ENCODE measurements at places on chromosomes 13 and 19.

DNA sequence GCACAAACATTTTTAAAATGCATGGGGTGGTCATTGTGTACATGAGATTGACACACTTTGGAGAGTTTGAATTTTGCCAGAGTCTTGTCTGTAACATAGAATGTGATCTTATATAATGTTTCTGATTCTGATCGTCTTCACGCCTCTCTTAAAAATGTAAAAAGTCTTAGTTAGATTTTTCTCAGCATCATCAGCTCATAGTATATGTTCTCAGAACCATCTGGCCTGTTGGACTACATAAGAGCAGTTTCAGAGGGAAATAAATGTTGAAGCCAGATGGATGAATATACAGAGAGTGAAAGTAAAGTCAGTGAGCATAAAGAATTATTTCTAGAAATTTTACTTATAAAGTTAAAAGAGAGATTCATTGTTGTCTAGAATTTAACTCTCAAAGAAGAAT, 789.9 kb upstream of the MIR17HG start:
- no peak for DNase-seq

DNA sequence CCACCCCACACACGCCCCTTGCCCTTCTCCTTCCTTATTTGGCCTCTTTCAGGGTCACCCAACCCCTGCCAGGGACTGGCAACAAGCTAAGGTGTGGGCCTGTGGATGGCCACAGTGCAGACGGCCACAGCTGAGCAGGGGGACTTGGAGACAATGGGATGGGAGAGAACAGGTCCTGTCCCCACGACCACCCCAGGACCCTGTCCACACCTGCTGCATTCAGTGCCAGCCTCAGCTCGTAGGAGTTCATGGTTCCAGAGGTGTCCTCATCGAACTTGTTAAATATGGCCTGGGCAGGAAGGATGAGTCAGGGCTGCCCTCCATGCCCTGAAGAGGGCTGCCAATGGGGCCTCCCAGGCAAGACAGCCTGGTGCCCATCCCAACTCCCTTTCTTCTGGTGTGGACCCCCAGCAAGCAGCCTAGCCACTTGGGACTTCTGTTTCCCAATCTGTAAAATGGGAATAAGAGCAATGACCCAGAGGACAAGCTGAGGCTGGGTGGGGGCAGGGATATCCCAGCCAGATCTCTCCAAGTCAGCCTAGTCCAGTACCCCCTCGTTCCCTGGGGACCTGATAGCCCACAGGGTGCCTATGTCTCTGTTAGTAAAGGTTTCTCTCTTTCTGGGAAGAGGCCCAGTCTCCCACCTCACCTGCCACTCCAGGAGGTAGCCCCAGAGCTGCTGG, 10.6 kb downstream of the CAPN12 start:
- DNase-seq: peak; percentile 3

DNA sequence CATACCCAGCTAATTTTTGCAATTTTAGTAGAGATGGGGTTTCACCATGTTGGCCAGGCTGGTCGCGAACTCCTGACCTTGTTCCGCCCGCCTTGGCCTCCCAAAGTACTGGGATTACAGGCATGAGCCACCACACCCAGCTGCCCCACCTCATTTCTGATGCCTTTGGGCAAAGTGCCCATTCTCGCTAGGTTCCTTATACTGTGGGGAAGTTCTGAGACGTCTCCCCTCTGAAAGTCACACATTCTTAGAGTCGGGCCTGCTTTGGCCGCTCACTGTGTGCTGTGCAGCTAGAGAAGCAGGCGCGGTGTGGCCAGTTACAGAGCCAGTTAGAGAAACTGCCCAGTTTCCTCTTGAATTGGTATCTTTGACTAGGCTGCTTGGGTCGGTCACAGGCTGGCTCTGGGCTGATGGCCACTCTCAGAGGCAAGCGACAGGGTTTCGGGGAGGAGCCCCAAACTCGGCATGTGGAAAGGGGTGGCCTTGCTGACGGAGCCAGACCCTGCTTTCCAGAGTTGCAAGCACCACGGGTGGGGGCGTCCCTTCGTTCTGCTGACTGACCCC, 18.0 kb downstream of the PRAM1 start:
- no peak for DNase-seq

GRCh38 chr13:100594731-100595130, 6.1 kb upstream of the GGACT start:
- no peak for DNase-seq

DNA sequence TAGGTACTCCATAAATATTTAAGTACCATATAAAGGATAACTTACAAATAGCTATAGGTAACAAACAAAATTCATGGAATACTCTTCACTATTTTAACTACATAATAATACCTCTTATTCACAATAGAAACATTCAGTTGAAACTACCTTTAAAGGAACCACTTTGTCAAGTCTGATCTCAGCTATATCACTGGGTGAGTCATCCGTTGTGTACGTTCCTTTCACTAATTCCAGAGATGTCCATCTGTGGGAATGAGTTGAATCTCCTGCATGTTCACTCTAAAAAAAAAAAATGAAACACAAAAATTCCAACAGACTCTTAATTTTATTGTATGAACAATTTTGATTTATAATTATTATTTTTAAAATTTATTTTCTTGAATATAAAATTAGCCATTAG, 149.4 kb upstream of the FBXL3 start:
- DNase-seq: no peak

DNA sequence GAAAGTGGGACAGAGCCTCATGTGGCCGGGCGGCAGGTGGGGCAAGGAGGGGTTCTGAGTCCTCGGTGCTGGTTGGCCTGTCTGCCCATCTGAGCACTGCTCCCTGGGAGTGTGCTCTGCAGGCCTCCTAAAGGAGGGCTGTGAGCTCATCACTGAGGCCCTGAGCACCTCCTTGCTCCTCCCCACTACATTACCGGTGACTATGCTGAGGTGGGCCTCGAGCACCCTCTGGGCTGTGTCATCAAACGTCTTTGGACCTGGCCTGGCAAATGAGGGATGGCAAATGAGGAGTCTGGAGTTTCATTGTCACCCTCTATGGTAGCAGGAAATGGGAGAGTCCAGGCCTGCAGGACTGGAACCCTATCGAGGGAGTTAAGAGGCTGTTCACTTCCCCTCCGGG, 38.8 kb upstream of the ZNF429 start:
- no peak for DNase-seq

DNA sequence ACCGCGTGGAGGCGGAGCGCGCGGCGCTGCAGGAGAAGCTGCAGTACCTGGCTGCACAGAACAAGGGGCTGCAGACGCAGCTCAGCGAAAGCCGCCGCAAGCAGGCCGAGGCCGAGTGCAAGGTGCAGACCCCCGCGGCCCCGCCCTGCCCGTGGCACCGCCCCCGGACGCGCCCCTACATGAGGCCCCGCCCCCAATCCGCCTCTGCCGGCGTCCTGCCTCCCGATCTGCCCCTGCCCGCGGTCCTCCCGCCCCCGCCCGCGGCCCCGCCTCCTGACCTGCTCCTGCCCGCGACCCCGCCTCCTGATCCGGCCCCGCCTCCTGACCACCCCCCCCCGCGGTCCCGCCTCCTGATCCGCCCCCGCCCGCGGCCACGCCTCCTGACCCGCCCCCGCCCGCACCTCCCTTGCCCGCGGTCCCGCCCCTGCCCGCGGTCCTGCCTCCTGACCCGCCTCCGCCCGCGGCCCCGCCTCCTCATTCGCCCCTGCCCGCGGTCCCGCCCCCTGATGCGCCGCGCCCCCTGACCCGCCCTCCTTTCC, 11.7 kb downstream of the PRR36 start:
- DNase-seq: no peak

DNA sequence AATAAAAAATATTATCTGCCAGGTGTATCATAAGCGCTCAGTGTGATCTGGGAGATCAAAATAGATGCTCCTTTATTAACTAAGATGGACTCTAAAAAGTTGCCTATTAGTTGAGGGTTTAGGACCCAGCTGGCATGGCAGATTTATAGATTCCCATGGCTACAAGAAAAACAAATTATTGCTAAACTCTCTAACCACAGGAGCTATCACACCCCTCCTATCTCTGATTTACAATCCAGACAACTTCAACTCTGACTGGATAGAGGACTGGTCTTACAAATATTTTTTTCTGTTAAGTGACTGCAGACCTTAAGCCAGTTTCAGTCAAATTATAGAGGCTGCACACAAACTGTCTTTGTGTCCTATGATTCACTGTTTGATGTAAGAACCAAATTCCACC, 45.4 kb upstream of the MYCBP2 start:
- DNase-seq: no peak

DNA sequence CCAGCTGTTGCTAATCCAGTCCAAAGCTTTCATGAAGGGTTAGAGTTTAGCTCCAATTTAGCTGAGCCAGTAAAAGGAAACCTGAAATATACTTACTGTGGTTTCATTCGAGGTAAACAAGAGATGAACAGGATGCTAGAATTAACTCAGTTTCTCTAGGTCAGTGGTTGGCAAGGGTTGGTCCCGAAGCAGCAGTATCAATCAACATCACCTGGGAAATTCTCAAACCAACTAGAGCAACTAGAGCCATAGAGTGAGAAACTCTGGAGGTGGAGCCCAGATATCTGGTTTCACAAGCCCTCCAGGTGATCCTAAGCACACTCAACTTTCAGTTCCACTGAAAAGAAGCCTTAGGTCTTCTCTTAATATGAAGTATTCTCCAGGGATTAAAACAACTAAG, 376.7 kb downstream of the OXGR1 start:
- no peak for DNase-seq

GRCh38 chr19:1780272-1780958, 27.1 kb downstream of the ONECUT3 start:
- DNase-seq: no peak

DNA sequence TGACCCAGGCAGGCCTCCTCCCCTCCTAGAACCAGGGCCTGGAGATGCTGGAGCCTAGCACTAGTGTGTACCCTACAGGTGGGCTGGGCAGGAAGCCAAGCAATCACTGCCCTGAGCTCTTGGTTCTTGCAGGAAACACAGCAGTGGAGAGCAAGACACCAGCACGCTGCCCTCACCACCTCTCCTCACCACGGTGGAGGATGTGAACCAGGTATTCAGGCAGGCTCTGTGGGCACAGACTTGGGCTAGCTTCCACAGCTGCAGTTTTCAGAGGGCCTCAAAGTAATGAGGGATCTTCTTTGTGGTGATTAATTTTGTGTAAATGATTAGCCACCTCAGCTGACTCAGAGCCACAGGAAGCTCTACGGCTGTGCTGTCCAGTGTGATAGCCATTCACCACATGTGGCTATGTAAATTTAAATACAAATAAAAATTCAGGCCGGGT, 13.6 kb upstream of the GPI start:
- DNase-seq: no peak

GRCh38 chr13:110915057-110915873, at the start of gene ANKRD10:
Gene ANKRD10, minus strand, starts transcription at chr13:110915069. Its CDS starts 135 bp downstream, at chr13:110914934.
- DNase-seq: peak; percentile 100

- DNase-seq: no peak
These were observed 7.7 kb downstream of the C13orf46 start for GRCh38 chr13:113965968-113966884.
